ENCODE measurements at places on chromosomes 7 and 10.

- no peak for DNase-seq
Observed at GRCh38 chr10:12974491-12975199, 26.9 kb downstream of the CCDC3 start.

DNA sequence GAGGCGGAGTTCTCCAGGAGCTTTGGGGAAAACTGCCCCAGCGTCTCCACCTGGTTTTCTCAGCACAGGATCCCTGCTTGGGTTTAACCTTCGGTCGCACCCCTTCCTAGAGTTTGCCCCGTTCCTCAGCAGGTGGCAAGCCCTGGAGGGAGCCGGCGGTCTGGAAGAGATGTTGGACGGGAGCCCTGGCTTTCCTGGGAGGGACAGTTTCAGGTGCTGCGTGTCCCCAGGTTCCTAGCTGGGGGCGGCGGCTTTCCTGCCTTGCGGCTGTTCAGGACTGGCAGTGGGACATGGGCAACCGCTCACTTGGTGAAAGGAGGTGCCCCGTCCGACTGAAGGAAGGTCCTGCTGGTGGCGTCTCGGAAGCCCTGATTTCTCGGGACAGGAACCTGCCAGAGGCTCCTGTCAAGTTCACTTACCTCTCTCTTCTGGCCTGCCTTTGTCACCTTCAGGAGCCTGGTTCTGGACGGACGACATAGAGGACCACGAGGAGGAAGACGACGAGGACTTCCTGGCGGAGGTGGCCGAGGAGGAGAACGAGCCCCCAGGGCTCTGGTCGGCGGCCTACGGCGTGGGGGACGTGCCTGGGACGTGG lies 14.8 kb downstream of the ZNF316 start:
- DNase-seq, result no peak

DNA sequence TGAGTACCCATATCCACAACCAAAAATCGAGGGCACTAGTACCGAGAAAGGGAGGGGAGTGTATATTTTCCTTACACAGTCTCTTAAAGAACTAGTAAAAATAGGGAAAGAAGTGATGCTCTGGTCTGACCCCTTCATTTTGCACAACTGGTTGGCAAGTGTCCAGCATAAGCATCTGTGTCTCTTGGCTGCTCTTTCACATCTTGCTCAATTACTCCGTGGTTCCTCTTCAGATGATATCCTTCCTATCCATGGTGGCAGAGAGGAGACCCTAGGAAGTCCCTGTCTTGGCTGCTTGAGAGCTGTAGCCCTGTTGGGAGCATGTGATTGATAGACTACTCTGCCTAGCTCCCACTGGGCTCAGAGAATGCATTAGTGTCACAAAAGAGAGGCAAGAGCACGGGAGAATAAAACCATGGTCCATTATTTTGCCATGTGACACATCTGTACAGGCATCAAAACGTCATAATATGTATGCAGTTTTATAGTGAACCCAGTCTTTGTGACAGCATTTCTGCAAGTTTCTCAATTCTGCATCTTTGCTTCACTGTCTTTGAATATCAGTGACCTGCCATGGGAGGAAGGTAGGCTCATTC lies 111.8 kb upstream of the ANKRD1 start:
- no peak for DNase-seq

DNA sequence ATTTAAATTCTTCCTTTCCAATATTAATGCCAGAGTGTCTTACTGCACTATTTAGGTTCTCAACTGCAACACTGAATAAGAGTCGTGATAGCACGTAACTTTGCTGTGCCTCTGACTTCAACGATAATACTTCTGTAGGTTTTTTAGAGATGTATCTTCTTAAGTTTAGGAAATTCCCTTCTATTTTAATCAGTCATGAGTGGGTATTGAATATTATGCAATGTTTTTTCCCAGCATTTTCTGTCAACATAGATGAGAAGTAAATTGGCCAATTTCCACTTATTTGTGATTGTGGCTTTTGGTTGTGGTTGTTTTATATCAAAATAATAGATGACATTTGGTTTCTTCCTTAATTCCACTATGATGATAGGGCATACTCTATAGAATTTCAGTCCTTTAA lies 6.7 kb upstream of the STK17A start:
- DNase-seq, result no peak

GRCh38 chr7:4612939-4613841 lies 68.9 kb upstream of the FOXK1 start:
- no peak for DNase-seq

GRCh38 chr10:98340261-98340939 lies 72.4 kb upstream of the LOXL4 start:
- DNase-seq, result no peak

DNA sequence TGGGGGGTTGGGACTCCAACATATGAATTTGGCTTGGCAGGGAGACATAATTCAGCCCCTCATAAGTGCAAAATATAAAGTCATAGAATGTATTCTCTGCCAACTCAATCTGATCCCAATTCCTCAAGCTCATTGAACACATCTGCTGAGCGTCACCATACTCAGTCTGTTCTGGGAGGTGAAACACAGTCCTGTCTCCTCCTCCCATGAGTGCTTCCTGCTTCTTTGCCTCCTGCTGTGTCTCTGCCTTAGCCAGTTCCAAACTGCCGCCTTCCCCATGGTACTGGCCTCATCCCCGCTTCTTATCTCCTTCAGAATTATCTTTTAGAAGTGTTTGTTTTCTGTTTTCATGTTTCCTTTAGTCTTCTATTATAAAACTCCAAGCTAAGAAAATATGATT lies 365.5 kb downstream of the TNS3 start:
- DNase-seq, result no peak

DNA sequence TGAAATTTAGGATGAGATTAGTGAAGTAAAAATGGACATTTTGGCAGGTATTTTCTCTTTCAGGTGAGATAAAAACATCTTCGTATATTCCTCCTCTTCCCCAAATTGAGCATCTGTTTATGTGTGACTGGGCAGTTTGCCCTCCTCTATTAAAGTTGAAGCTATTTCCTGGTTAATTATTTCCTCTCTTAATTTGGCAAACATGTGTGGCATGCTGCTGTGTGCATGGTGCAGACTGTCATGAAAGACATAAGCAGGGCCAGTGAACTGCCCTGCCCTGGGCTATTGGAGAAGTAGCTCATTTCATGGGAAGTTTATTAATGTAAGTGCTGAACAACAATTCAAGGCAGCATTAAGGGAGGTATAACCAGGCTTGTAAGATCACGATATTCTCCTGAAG lies 52.6 kb downstream of the EVX1 start:
- DNase-seq, result no peak

GRCh38 chr7:55065079-55065478 lies 46.3 kb downstream of the EGFR start:
- no peak for DNase-seq

DNA sequence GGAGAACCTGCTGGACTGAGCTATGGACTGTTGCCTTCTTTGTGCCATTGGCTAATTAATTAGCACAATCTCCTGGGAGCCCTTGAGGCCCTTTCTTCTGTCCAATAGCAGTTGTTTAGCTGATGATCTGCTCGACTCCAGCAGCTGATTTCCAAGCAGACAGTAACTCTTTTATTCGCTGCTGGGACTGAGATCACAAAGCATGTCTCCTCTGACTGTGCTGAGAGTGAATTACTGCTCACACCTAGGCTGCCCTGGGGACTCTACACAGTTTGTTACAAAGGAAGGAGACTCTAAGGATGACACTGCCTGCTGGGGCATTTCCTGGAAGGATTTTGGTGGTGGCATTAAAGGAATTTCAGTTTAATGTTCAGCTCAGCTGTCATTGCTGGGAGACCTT lies 31.4 kb downstream of the CASP7 start:
- no peak for DNase-seq

DNA sequence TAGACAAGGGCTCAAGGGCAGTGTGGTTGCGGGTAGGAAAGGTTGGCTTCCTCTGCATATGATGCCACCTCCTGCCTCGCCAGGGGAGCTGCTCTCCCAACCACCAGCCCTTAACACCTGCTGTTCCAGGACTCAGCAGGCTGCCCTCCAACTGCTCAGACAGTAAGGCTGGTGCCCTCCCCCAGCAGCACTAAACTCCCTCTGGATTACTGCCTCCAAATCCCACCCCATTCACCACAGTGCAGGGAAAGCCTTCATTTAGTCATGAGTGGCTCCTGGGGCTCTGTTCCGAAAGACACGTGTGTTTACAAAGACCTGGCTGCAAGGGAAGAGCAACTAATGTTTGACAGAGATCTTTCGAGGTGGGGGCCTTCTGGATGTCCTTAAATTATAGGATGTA lies 437.2 kb upstream of the MKI67 start:
- no peak for DNase-seq

- no peak for DNase-seq
Observed at GRCh38 chr7:66326501-66327215, 121.5 kb downstream of the TPST1 start.

DNA sequence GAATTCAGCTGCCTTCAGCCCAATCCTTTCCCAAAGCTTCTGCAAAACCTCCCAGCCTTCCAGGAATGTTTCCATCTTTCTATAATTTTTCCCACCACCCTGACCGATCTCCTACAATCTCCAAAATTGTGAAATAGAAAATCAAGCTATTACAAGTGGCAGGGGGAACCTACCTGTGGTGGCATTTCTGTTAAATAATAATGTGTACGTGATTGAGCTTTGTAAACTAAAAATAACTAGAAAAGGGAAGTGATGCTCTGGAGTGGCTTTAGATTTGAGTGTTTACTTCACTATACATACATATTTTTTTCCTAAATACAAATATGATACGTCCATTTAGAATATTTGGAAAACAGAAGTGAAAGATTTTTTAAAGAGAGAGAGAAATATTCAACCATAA lies 593.6 kb downstream of the GRM8 start:
- no peak for DNase-seq

- no peak for DNase-seq
Observed at GRCh38 chr7:153675131-153675530, 377.1 kb upstream of the DPP6 start.

DNA sequence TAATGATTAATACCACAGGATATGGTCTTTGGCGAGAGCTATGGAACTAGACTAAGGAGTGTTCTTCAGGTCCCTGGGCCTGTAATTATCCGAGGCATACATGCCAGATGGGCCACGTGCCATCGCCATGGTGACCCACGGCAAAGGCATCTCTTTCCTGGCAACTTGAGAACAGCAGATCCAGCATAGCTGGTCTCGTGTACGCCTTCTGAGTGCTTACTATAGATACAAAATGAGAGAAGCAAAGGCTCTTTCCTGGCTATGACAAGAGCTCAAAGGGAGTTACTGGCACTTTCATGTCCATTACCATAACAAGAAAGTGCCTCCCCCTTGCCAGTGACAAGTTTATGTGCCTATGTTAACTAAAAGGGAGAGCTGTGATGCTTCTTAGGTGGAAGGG lies 26.0 kb upstream of the GLI3 start:
- no peak for DNase-seq

DNA sequence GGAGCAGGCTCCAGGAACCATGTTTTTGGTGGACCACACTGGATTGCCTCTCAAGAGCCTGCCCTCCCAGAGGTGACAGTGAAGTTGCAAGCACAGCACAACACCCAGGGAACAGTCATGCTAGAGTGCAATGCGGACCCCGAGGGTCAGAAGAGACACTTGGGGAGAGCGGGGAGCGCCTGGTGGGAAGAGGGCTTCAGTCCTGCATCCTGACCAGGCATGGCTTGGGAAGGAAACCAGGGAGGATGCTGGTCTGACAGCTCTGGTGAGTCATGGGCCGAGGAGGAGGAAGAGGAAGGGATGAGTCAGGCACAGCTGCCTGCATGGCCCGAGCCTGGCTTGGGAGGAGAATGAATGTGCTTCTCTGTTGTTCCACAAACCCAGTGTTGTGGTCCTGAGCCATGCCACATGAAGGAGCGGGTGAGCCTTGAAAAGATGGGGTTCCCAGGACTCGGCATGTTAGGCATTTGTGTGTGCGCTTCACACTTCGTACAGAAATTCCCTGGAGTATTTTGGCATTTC lies 29.5 kb upstream of the ANKRD2 start:
- peak; percentile 91 for DNase-seq

DNA sequence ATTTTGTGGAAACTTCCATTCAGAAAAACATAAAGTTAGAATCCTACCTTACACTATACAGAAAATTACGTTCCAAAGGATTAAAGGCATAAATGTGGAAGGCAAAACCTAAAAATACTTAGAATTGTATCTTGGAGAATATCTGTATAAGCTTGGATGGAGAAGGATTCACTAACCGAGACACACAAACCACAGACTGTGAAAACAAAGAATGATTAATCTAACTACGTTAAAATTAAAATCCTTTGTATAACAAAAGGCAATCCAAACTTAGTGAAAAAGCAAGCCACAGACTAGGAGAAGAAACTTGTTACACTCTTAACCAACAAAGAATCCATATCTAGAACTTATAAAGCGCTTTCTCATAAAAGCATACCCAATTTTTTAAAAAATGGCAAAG lies 678.8 kb downstream of the INHBA start:
- DNase-seq, result no peak

GRCh38 chr10:82661701-82662100 lies 786.7 kb downstream of the NRG3 start:
- no peak for DNase-seq

- DNase-seq, result no peak
Observed at GRCh38 chr10:125407000-125407502, 246.7 kb upstream of the CTBP2 start.

DNA sequence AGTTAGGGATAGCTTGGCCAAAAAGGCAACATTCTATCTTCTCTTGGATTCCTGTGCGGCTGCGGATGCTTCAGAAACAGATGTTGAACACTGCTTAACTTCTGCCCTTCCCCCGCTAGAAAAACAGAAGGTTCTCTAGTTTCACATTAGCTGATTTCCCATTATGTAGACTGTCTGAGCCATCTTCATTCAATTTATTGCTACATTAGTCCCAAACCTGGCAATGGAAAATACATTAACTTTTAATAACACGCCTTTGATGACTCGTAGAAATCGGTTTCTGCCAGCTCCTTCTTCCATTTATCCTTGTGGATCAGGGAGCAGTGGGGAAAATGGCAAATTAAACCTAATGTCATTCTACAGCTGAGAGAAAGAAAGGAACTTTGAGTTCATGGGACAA lies 119.9 kb downstream of the SLC16A9 start:
- no peak for DNase-seq

GRCh38 chr7:20394284-20394683 lies 63.6 kb downstream of the ITGB8 start:
- no peak for DNase-seq

GRCh38 chr7:127041689-127042452 lies 210.9 kb downstream of the GRM8 start:
- DNase-seq, result no peak

DNA sequence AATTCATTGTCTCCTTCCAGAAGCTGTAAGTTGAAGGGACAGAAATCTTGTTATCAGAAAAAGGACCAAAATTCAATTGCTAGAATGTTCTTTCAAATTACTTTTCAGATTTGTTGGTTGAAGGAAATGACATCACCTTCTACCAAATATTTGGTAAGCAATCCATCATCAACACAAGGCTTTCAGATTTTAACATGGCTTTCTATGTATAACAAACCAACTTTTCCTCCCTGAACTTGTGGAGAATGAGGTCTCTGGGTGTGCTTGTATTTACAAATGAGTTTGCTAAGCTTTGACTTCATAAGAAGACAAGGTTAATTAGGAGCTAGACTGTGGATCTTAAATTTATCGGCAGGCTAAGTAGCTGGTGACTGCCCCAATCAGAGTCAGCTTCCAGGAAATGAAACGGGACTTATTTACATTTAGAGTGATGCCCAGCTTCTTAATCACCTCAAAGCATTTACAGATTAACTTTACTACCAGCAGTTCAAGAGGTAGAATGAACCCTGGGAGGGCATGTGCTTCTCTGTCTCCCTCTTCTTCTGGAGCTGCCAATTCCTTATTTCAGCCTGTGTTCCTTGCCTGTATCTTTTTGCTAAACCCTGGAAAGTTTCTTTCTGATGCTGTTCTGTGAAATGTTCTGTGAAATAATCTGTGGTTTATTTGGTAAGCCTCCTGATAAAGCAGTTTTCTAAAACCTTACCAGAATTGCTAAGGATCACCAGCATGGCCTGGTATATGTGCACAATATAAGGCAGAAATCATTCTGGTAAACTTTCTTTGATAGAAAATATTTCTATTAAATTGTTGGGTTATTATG lies 248.8 kb upstream of the FZD8 start:
- no peak for DNase-seq
